Stimulated activated CD4-positive, alpha-beta T cell treated with anti-CD3 and anti-CD28 coated beads, Interleukin-12 subunit alpha, Interleukin-12 subunit beta, amount 100 ng/mL, for 4 hours (primary cell): ENCODE measurements at places on chromosomes 6 and 20.

GRCh38 chr20:55540013-55540412 is 465.3 kb downstream of the CBLN4 start:
- no peak for DNase-seq

- no peak for DNase-seq
Measured at GRCh38 chr6:89140347-89141156, 5.3 kb upstream of the PM20D2 start.

DNA sequence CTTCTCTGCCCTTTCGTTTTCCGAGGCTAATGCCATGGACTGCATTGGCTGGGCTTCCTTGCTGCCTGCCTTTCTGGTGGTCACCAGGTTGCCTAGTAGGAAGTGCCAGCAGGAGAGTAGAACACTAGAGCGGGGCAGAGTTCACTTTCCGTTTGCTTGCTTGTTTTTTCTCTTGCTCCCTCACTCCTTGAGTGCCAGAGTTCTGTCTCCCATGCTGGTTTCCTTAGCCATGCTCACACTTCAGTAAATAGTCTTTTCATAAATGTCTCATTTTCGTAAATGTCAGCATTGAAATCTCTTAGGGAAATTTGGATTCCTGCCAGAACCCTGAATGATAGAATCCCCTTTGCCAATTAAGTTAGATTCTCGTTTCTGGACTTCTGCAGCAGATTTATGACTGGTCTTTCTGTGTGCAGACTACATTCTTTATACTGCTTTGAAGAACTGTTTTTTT is 63.9 kb downstream of the FAM83B start:
- DNase-seq = no peak

DNA sequence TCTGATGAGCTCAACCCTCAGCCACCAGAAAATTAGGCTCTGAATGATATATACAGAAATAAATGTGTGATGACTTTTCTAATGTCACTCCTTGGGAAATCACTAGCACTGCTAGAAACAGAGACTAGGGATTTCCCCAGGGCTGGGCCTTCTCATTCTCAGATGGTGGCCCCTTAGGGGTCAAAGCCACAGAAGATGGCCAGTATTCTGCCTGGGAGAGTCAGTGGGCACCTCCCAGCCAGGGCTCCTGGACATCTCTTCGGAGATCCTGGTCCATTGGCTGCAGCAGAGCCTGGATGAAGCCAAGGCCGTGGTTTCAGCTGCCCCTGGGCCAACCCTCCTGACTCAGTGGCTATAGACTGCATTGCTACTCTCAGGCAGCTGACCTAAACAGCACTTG is 276.9 kb upstream of the SUPT3H start:
- DNase-seq = no peak

DNA sequence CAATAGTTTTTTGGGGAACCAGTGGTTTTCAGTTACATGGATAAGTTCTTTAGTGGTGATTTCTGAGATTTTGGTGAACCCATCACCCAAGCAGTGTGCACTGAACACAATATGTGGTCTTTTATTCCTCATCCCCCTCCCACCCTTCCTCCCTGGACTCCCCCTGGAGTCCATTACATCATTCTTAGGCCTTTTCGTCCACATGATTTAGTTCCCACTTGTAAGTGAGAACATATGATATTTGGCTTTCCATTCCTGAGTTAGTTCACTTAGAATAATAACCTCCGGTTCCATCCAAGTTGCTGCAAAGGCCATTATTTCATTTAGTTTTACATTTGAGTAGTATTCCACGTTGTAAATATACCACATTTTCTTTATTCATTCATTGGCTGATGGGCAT is 28.3 kb downstream of the RPP40 start:
- DNase-seq = no peak

DNA sequence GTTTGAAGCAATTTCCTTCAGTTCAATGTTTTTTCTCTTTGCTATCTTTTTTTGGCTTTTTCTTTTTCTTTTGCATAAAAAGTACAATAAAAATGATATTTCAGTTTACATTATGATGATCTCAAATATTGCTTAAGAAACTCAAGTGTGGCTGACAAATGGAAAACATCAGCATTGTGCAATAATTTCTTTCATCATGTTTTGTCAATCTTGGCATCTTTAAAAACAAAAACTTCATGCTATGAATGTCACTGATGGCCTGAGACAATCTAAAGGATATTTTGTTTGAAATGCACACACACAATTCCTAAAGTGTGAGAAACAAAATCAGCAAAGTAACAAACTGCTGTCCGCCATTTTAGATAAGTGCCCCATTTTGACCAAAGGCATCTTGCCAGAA is 13.9 kb upstream of the MTCL3 start:
- DNase-seq = no peak

- DNase-seq = no peak
Measured at GRCh38 chr6:109036574-109037294, 57.9 kb downstream of the SESN1 start.

DNA sequence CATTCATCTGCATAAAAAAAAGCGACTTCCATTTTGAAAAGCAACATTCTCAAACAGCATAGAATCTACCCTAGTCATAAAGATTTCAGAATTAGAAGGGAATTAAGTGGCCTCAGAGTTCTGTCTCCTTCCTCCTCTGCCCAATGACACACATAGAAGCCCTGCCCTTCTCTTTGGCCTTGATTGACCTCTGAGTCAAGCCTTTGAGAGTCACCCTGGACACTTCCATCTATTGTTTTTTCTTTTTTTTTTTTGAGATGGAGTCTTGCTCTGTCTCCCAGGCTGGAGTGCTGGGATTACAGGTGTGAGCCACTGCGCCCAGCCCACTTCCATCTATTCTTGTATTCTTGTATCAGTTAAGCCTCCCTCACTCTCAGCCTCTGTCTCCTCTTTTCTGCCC is 44.8 kb upstream of the CTNNBL1 start:
- DNase-seq = no peak

DNA sequence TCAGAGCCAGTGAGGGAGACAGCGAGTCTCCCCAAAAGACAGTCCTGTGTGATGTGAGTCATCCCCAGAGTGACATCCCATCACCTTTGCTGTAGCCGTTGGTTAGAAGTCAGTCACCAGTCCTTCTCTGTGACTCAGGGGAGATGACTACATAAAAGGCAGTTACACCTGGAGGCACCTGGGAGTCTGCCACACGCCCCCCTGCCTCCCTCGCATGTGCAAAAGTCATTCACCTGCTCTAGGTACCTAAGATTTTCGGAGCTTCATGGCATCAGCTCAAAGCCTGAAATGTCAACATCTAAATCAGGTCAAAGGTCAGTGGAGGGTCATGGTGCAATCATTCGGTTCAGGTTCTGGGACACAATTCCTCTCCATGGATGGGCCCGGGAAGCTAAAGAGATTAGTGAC is 50.3 kb downstream of the PRR18 start:
- no peak for DNase-seq

DNA sequence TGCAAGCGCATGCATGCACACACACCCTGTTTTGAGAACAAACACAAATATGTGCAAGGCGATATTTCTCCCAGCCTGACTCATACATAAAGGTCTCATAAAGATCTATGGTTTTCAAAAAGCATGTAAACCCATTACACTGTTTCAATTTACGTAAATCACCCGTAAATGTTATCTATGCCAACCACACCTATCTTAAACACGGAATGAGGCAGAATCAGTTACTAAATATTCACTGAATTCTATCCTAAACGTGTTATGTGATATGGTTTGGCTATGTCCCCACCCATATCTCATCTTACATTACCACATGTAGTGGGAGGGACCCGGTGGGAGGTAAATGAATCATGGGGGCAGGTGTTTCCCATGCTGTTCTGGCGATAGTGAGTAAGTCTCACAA is 621.6 kb downstream of the KIF16B start:
- no peak for DNase-seq

- DNase-seq = no peak
Measured at GRCh38 chr6:15285682-15286294, 39.9 kb downstream of the JARID2 start.

DNA sequence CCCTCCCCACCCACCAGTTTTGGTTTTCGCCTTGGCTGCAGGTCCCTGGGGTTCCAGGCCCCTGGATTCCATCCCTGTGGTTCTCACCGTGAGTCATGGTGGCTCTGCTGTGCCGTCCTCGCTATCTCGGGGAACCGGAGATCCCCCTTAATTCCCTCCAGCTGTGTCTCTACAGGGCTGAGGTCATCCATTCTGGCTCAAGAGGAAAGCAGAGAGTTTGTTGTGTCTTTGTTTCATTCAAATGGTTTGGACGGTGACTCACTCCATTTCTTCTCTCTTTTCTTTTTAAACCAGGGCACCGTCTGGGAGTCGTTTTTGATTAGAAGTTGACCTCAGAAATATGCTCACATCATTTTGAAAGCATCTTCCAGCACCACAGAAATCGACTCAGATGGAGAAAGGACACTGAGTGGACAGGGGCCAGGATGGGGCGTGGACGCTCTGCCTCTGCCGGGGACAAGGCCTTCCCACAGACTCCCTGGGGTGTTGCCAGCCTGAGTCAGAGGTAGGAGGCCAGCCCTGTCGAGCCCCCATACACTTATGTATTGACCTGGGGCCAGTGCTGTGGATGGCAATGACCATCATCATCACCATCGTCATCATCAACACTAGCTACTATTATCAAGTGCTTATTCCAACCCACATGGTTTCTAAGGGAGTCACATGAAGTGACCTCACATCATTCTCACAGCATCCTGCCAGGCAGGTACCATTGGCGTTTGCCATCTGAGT is 176.2 kb downstream of the NFATC2 start:
- no peak for DNase-seq

GRCh38 chr6:132484680-132485018 is 28.3 kb downstream of the STX7 start:
- DNase-seq = no peak

DNA sequence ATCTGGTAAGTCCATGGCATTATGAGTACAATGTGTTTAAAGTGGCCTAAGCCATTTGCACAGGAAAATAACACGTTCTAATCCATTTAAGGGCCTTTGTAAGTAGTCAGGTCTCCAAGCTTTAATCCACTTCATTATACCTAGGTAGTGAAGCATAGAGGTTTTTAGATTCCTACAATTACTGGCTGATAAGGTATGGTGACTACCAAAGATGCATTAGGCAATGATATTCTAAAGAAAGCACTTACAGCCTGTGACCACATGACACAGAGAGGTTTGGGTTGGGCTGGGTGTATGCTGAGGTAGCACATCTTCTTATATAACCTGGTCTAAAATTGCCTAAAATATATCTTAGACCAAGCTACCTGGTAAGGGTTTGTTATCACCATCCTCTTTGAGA is 504.4 kb downstream of the TFAP2B start:
- no peak for DNase-seq

DNA sequence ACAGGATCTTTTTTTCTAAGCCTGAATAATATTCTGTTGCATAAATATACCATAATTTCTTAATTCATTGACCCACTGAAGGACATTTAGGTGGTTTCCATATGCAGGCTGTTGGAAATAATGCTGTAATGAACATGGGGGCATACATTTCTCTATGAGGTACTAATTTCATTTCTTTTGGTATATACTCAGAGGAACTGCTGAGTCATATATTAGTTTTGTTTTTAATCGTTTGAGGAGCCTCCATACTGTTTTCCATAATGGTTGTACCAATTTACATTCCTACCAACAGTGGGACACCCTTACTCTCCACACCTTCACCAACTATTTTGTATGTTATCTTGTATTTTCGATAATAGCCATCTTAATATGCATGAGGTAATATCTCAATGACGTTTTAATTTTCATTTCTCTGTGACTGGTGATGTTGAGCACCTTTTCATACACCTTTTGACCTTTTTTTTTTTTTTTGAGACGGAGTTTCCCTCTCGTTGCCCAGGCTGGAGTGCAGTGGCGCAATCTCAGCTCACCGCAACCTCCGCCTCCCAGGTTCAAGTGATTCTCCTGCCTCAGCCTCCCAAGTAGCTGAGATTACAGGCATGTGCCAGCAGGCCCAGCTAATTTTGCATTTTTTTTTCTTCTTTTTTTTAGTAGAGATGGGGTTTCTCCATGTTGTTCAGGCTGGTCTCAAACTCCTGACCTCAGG is 187.4 kb downstream of the RNGTT start:
- no peak for DNase-seq

- no peak for DNase-seq
Measured at GRCh38 chr6:30741789-30742315, 635 bp downstream of the FLOT1 start.

- DNase-seq = no peak
Measured at GRCh38 chr20:63522091-63522868, 1.7 kb downstream of the PPDPF start.

DNA sequence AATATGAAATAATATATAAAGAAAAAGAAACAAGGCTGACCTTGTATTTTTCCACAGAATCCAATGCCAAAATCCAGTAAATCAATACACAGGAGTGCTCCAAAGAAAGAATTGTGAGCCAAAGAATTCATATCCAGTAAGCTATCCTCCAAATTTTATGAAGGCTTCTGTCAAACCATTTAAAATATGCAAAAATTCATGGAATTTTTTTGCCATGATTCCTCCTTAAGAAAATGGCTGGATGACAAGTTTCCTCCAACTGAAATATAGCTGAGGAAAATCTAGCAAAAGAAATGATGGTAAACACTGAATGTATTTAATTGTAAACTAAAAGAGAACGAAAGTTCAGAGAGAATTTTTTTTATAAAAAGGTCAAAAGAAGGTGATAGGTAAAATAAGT is 290.3 kb downstream of the UBE3D start:
- no peak for DNase-seq

DNA sequence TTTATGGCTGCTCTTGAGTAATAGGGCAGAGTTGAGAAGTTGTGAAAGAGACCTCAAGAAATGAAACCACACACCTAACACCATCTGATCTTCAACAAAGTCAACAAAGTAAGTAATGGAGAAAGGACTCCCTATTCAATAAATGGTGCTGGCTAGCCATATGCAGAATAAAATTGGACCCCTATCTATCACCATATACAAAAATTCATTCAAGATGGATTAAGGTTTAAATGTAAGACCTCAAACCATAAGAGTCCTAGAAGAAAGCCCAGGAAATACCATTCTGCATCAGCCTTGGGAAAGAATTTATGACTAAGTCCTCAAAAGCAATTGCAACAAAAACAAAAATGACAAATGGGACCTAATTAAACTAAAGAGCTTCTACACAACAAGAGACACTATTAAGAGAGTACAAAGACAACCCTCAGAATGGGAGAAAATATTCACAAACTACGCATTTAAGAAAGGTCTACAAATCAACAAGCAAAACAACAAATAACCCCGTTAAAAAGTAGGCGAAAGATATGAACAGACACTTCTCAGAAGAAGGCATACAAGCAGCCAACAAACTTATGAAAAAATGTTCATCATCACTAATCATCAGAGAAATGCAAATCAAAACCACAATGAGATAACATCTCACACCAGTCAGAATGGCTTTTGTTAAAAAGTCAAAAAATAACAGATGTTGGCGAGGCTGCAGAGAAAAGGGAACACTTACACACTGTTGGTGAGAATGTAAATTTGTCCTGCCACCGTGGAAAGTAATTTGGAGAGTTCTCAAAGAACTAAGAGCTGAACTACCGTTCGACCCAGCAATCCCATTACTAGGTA is 4.0 kb downstream of the MAP3K5 start:
- no peak for DNase-seq
